Stimulated activated CD8-positive, alpha-beta memory T cell treated with anti-CD3 and anti-CD28 coated beads, Interleukin-7, amount 100 ng/mL, for 4 hours (primary cell): ENCODE measurements at places on chromosomes 7 and 10.

- no peak for DNase-seq
These were observed 22.6 kb downstream of the TBATA start for GRCh38 chr10:70762441-70763175.

GRCh38 chr7:28298870-28299518 is 113.3 kb upstream of the CREB5 start:
- DNase-seq, result no peak

GRCh38 chr10:110392868-110393740 is 88.4 kb upstream of the SMNDC1 start:
- no peak for DNase-seq

- DNase-seq, result no peak
These were observed 14.9 kb downstream of the TNRC18 start for GRCh38 chr7:5408777-5409176.

- no peak for DNase-seq
These were observed 53.8 kb downstream of the ARL5B start for GRCh38 chr10:18713077-18713476.

- DNase-seq, result no peak
These were observed 132.4 kb downstream of the RAB11FIP2 start for GRCh38 chr10:117914334-117914733.

- no peak for DNase-seq
These were observed 285.9 kb upstream of the CSTF2T start for GRCh38 chr10:51985336-51985735.

DNA sequence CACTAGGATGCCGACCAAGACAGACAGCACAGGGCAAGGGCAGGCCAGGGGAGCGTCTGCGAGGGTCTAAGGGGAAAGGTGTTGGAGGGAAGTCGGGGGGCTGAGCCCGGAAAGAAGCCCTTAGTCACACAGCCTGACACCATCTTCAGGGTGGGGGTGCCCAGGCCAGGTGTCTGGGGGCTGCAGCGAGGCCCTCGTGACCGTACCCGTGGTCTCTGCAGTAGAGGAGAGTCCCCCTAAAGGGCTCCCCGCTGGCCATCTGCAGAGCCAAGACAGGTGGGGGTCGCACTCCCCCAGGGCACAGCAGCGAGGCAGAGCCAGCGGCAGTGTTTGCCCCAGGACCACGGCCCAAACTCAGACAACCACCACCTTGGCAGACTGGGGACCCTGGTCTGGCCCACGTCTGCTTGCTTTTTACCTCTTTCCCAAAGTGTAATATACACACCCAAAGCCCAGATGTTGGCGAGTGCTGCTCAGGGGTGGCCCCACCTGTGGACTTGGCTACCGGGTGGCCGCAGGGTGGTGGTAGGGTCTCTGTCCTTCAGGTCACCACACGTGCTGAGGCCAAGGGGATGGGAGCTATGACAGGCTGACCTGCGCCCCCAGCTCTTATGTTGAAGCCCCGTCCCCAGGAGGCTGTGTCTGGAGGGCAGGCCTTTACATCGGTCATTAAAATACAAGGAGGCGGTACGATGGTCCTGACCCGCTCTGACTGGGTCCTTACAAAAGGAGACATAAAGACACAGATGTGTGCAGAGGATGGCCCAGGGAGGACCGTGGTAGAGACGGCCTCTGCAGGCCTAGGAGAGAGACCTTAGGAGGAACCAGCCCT is 107.4 kb downstream of the DNAJB6 start:
- no peak for DNase-seq

DNA sequence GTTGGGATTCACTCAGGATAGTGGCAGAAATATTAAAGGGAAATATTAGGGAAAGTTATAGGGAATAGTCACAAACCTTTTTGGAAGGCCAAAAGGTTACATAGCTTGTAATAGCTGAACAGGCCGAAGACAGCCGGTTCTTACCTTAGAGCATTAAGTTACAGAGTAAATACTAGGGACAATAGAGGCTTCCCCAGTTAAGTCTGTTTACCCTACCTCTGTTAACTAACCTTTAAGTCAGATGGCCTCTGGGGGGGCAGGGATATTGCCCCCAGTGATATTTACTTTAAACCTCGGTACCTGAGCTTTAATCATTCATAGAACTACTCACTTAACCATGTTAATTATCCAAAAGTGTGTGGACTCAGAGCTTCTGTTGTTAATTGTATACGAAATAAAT is 7.4 kb downstream of the POLR1F start:
- no peak for DNase-seq

GRCh38 chr7:88318196-88318595 is 11.5 kb upstream of the STEAP4 start:
- no peak for DNase-seq
